ENCODE measurements at places on chromosomes 16 and 17.

DNA sequence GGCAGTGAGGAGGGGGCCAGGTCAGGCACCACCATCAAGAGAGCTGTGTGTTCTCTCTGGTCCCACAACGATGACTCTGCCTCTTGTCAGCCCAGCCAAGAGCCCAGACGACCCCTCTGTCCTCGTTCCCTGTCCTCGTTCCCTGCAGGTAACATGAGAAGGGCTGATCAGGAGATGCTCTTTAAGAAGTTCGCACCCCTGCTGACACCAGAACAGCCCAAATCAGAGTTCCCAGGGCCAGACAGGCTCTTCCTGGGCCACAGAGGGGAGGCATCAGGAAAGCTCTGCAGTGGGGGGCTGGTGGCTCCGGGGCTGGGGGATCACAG, 13.5 kb upstream of the DNAI2 start:
- DNase-seq, result no peak

GRCh38 chr17:43609613-43610385, 51.9 kb downstream of the MEOX1 start:
- DNase-seq, result no peak

DNA sequence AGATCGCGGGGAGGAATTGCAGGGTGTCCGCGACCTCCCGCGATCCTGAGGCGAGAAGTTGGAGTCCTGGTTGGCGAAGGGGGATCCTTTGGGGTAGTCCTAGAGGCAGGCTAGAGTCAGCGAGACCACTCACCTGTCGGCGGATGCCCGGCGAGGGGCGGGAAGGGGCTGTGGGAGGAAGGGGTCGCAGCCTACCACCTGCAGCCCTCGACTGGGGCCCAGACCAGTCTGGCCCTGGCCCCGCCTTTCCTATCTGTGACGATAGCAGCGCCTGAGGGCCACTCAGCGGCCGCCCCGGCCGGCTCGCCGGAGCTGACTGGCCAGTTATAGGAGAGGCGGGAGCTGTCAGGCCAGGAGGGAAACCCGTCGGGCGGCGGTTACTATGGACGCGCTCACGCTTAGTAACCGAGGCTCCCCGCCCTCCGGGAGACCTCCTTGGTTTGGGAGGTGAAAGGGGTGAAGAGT, at the start of gene TEKT3:
TSS of gene TEKT3 (minus strand) at position 213 of the 465 bp plus-strand sequence. CDS start 10,012 bp downstream, outside the sequence.
- peak; percentile 60 for DNase-seq

DNA sequence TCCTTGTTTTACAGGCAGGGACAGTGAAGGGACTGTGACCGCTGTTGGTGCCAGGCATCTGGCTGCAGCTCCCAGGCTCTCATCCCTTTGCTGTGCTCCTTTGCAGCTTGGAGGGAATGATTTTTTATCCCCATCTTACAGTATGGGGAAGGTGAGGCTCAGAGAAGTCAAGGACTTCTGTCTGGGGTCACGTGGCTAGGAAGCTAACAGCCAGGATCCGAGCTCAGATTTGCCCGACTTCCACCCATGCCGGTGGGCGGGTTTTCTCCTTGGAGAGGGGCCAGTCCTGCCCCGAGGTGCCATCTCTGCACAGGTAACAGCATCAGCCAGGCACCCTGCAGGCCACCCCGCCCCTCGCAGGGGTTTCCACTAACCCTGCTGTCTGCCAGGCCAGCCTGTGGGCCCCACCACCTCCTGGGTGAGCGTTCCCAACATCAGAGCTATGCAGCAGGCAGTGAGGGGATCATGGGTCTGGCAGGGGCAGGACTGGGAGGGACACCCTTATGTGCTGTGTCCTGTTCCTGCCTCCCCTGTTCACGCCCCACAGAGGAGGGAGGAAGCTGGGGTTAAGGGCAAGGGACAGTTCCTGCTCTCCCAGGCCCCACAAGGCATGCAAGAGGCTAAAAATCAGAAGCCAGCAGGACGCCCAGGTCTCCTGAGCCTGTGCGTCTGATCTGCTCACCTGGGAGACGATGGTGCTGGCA, 25.4 kb downstream of the JPH3 start:
- DNase-seq, result no peak

DNA sequence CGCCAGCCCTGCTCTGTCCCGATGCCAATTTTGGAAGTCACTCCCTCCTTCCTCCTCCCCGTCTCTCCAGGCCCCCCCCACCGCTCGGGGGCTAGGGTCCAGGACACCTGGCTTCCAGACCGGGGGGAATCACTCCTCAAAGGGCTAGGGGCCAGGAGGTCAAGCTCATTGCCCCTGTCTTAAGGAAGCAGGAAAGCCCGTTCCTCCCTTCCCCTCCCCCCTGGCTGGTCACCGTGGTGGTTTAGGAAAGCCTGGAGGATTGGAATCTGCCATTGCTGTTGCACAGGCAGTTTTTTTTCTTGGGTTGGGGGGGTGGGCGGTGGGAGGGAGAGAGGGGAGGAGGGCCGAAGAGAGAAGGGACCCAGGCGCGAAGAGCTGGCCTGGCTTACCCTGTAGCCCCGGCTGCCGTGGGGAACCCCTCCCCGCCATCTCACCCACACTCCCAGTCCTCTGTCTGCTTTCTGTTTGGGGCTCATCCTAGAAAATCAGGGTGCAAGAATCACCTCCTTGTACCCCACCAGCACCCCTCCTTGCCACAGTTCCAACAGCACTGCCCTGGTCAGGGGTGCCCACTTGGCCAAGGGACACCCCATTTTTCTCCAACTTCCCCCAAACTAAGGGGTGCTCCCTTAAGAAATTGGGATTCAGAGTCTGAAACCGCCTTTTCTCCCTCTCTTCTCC, 2.9 kb upstream of the BCL6B start:
- DNase-seq, result peak; percentile 80

DNA sequence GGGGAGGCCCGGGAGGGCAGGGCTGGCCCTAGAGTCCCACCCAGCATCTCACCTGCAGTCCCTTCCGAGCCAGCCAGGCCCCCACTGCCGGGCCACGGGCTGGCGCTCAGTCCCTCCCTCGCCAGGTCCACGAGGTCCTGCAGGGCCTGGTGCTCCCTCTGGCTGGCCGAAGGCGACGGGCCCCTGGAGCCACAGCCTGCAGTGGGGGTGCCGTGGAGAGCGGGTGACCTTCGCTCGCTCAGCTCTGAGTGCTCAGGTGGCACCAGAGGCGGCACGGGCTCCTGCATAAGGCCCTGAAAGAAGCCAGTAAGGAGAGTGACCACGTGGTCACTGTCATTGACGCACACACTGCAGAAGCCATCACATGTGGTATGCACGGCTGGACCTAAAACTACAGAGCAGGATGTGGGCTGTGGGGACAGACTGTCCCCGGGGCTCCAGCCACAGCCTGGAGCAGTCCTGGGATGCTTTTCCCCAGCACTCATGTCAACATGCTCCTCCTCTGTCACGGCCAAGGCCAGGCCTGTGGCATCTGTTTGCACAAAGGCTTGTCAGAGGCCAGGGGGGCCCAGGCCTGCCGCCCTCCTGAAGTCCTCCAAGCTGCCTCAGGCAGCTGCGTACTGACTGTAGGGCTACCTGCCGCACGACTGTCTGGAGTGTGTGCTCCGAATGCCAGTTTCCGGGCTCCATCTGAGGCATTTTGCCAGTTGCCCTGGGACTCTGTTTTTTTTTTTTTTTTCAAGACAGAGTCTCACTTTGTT, 15.1 kb downstream of the SLX4 start:
- no peak for DNase-seq

GRCh38 chr17:18076936-18077335, 10.8 kb upstream of the DRG2 start:
- DNase-seq, result no peak

DNA sequence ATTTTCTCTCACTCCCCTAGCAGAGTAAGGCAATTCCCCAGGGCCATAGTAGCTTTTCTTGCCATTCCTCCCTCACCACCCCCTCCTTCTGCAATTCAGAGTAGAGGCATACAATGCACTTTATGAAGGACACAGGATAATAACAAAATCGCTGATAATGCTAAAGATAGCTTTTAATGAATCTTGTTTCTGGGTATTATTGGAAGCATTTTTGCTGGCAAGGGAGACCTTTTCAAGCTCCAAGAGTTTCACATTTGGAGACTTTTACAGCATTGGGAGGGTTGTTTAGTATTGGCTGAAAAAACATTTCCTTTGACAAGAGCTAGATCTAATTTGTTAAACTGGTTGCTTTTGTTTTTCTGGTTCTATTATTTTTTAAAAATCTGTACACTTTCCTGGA, 573.0 kb upstream of the C16orf82 start:
- DNase-seq, result no peak

GRCh38 chr16:12798846-12799245, 4.8 kb downstream of the CPPED1 start:
- no peak for DNase-seq

GRCh38 chr17:5705081-5705875, 121.0 kb upstream of the NLRP1 start:
- peak; percentile 15 for DNase-seq

DNA sequence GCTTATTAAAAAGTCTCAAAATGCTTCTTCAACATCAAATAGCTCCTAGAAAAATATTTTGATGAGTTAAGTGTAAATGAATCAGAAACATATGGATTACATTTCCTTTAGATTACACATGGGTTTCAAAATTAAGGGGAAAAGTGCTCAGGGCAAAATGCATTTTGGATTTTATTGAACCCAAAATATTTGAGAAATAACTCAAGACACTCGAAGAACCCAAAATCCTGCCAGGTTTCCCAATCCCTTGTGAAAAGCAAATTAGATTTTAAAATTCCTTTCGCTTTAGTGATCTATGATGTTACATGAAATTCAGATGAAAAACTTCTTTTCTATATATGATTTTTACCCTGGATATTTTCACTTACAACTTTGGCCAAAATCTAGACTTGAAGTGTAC, 847.4 kb upstream of the SOX9 start:
- no peak for DNase-seq

GRCh38 chr16:57347858-57348257, 10.7 kb upstream of the CCL22 start:
- DNase-seq, result no peak

- DNase-seq, result no peak
These were observed 33.5 kb downstream of the GRIN2C start for GRCh38 chr17:74825952-74826719.

DNA sequence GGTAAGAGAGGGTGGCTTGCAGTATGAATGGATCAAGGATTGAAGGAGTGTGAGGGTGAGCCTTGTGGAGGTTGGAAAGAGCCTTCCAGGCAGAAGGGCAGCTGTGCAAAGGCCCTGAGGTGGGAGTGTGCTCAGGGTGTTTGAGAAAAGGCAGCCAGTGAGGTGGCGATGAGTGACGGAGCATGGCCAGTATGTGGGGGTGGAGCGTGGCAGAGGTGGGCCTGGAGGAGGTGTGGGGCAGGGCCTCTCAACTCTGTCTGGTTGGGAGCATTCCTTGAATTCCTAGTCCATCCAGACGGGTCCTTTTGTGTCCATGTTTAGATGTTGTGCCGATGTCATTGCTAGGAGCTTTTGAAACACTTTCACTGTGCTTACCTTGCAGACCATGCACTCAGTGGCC, 51.3 kb downstream of the EPN2 start:
- no peak for DNase-seq

GRCh38 chr17:21199311-21199710, 14.7 kb downstream of the TMEM11 start:
- DNase-seq, result no peak

GRCh38 chr17:39688945-39689344, 1.1 kb upstream of the PGAP3 start:
- no peak for DNase-seq

GRCh38 chr17:22695228-22695619, 1002.9 kb downstream of the KCNJ18 start:
- DNase-seq, result no peak

DNA sequence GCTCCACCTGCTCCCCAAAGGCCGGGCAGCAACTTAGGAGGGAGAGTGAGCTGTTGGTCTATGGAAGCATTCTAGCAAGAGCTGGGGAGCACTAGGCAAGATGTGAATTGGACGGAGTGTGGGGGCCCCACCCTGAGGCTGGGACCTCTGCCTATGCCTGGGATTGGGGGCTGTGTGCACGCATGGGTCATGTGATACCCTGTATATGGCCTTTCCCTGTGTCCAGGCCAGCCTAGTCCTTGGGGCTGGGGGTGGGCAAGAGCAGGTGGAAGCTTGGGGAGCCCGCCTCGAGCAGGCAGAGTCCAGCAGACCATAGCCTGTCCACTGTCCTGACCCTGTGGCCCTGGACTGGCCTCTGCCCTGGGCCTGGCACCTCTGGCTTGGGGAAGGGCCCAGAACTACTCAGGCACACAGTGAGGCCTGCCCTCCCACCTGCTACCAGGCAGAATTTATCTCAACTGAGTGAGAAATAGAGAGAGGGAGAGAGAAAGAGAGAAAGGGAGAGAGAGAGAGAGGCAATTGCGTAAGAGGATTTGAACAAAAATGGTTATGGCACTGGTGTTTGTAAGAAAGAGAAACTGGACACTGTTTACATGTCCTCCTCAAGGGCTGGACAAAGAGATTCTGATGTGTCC, 19.1 kb downstream of the PDP2 start:
- DNase-seq, result no peak
